ENCODE measurements at places on chromosomes 5 and 9.

DNA sequence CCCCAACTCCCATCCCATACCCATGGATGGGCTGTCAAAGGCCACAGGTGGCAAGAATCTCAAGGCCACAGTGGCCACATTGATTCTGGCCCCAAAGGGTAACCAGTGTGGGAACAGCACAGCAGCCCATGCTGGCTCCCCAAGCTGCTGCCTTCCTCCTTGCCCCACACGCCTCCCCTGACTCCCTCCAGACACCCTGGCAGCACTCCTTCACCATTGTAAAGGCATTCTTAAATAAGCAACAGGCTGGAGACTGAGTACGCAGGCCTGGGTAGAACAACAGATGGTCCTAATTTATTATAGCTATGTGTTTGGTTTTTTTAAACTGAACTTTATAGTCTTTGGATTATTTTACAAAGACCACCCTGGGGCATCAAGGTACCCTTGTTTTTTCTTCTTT, 158.8 kb downstream of the TSSK1B start:
- no peak for DNase-seq

DNA sequence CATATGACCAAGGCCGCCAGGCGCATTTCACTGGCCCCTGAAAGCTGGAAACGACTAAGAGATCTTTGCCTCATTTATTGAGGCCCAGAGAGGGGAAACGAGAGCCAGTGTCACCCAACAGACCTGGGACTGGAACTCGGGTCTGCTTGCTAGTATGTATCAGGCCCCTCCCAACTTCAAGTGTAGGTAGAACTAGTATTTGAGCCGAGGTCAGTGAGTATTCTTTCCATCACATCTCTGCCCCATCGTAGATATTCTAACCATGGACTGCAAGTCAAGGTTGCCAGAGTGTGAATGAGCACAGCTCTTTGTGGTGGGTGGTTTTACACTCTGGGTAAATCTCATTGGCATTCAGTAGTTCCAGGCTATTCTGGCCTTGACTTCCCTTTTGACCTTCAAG, 42.2 kb downstream of the GPR107 start:
- DNase-seq: no peak

- no peak for DNase-seq
Observed at GRCh38 chr5:83548581-83548980, 77.0 kb downstream of the VCAN start.

- DNase-seq: no peak
Observed at GRCh38 chr9:88481933-88482332, 53.0 kb upstream of the NXNL2 start.

- no peak for DNase-seq
Observed at GRCh38 chr9:6414247-6414641, 1.2 kb downstream of the UHRF2 start.

- DNase-seq: no peak
Observed at GRCh38 chr5:180130876-180131740, 59.5 kb upstream of the RNF130 start.

DNA sequence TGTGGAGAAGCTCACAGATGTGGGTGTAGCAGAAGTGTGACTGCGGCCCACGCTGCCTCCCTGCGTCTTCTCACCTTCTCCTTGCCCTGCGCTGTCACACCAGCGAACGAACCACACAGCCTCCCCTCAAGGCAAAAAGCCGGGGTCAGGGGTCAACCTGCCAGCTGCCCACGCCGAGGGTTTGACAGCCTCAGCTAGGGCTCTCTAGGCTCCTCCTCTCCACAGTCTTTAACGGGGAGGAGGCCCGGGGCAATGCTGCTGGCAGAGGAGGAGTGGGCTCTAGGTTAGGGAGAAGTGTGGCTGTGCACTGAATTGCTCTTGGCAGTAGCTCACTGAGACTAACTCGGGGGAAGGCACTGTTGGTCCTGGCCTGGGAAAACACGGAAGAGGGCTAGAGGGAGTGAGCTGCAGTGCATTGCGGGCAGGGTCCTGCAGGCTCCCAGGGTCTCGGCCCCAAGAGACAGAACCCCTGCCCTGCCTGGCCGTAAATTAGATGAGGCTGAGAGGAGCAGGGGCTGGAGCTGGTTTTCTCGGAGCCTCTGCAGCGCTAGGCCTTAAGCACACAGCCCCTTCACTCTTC, 4.2 kb upstream of the TRIM52 start:
- DNase-seq: no peak

GRCh38 chr5:176154821-176155220, 83.4 kb upstream of the SIMC1 start:
- DNase-seq: no peak

DNA sequence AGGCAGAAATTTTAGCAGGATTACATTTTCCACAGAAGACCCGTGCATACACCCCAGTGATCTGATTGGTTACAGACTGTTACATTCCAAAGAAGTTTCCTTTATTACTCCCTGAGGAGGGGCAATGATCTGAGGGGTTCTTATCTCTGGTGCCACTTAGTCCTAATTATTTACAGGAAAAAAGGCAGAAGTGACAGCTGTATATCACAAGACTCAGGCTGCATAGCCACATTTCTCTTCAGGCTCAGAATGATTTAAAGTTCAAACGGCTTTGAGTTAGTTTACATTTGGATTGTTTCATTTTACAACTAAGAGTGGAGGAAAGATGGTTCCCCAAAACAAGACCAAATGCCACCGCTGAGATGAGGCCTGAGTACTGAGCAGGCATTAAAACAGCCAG, 17.3 kb downstream of the NAIF1 start:
- no peak for DNase-seq

DNA sequence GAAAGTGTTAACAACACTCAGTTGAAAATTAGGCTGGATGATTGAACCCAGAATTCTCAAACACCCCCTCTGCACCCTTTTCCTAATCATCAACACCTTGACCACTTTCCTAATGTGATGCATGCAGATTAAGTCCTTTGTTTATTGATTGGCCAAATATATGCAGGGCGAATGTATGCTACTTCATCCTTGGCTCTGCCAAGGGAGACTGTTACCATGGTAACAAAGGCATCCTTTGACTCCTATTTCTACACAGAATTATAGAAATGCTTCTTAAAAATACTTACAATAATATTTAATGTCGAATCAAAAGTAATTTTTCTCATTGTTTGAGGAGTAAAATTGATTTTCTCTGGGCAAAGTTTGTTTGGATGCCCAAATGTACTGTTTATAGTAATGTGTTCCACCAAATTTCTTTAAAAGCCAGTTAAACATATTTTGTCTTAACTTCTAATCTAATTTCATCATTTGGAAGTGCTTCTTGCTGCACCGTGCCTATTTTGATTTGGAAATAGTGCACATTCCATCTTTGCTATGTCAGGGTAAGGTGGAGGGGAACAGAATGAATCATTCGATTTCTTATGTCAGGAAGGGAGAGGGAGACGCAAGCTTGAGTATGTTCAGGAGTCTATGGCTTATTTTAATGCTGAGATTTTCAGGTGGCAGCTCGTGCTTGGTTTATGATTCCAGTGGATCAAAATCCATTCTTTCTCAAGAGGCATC, 1384.3 kb upstream of the WWC1 start:
- no peak for DNase-seq

GRCh38 chr5:103474677-103475076, 87.9 kb downstream of the NUDT12 start:
- DNase-seq: no peak

GRCh38 chr5:174335682-174336364, 290.3 kb downstream of the NSG2 start:
- DNase-seq: no peak

DNA sequence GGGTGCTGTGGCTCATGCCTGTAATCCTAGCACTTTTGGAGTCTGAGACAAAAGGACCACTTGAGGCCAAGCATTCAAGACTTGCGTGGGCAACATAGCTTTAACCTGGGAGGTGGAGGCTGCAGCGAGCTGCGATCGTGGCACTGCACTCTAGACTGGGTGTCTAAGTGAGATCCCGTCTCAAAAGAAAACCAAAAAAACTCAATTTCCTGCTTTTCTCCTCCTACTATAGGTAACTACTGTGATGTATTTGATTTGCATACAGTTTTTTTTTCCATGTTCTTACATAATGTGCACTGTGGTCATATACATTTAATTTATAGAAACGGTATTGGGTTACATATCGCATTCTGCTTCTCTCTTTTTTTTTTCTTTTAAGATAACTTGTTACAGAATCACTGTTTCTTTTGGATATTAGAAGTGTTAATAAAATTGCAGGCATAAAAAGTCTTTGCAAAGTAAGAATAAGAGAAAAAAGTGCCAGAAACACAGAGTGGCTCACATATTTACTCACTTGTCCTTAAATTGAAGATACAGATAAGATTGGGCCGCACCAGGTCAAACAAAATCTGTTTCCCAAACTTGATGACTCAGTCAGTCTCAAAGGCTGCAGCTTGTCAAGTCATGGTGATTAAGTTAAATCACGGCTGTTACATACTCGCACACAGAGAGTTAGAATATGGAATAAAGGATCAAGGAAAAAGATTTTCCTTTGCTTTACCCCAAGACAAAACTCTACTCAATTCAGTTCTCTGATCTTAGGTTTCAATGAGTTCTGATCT, 2.0 kb upstream of the PTGR1 start:
- DNase-seq: no peak

DNA sequence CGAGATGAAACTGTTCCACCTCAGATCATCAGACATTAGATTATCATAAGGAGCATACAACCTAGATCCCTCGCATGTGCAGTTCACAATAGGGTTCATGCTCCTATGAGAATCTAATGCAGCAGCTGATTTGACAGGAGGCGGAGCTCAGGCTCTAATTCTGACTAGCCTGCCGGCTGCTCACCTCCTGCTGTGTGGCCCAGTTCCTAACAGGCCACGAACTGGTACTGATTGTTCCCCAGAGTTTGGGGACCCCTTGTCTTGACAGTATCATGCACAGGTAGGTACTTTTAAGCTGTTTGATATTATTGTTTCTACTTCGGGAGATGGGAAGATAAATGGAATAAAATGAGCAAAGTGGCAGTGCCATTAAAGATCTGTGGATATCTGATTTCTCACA, 66.9 kb downstream of the ZCCHC7 start:
- DNase-seq: no peak

DNA sequence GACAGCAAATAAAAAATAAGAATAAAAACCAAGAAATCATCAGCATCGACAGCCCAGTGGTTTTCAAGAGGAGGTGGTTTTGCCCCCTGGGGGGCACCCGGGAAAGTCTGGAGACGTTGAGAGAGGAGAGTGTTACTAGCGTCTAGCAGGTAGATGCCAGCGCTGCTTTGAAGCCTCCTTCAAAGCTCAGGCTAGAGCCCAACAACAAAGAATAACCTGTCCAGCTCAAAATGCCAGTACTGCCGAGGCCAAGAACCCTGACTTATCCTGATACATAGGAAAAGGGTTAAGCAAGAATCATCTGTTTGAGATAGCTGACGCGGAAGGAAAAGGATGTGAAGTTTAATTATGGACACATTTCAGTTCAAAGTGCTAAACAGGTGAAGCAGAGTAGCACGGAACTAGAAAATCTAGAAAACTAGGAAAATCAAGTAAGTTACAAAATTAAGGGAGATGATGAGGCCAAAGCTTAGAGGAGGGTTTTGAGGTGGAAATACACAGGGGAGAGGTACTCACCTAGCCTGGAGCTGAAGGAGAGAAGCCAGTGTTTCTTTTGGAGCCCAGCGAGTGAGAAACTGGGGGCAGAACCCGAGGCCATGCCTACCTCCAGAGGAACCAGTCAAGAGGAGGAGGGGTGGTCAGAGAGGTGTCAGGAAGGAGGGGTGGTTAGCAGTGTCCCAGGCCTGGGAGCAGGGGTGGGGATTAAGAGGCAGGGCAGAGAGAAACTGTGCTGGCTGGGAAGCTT, 121.0 kb upstream of the RETREG1 start:
- DNase-seq: no peak

- DNase-seq: no peak
Observed at GRCh38 chr5:178123094-178123965, 7.5 kb upstream of the RMND5B start.

GRCh38 chr9:68821911-68822310, 116.9 kb downstream of the PIP5K1B start:
- DNase-seq: no peak

DNA sequence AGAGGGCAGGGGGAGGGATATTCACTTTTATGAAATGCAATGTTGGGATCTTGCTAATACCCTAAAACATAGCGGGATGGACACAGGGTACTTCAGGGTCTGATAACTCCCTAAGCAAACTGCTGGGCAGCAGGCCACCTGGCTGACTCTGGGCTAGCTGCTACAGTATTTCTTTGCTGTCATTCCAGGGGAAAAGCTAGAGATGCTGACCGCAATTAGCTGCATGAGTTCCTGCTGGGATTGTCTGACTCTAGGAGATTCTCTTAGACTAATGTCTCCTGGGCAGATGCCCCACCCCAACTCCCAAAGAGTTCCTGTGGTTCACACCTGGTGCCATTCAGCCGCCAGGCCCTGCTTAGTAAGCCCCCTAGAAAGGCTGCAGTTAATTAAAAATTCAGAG, 69.9 kb downstream of the PSAT1 start:
- DNase-seq: no peak

GRCh38 chr9:105855987-105856386, 161.6 kb downstream of the TMEM38B start:
- no peak for DNase-seq

DNA sequence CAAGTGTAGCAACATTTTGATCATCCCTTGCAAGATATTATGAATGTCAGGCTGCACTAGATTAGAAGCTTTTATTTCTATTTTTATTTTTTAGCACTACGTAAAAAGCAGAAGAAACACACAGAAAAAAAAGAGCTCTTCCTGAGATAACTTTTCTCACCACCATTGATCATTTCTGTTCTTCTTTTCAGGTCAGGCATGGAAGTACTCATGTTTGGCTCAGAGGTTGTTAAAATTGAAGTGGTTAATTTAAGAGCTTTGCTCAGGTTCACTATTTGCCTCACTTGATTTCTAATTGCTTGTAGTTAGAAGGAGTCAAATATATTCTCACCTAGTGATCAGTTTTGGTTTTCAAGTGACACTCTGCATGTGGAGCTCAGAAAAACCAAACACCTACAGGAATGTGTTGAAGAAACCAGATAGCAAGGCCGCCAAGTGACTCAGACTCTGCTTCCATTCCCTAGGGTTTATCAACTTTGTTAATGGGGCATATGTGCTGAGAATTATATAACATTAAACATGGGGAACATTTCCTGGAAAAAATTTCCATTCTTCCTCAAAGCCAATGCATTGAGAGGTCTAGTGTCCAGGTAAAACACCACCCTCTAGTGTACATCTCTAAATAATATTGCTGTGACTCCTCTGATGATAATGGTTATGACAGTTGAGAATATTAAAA, 679.8 kb downstream of the CETN3 start:
- no peak for DNase-seq

- DNase-seq: no peak
Observed at GRCh38 chr5:172144291-172144815, 43.7 kb downstream of the STK10 start.

DNA sequence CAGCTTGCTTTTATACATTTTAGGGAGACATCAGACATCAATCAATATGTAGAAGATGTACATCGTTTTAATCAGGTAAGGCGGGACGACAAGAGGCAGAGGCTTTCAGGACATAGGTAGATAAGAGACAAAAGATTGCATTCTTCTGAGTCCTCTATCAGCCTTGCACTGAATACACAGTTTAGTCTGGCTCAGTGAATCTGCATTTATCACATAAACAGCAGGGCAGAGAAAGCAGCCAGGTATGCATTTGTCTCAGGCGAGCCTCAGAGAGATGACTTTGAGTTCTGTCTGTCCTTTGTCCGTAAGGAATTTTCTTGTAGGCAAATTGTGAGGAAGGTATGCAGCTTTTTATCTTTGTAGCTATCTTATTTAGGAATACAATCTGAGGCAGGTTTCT, 202.8 kb upstream of the TAS2R1 start:
- no peak for DNase-seq
